Type B pancreatic cell (in vitro differentiated cells): ENCODE measurements at places on chromosomes 2 and 18. TPM values are rescaled to one million over a fixed set of nuclear protein-coding genes. Genes with fewer than 3 reads are reported as not detected.
A peak's percentile ranks its signal among the peaks of the same experiment; 100 is the strongest.

- peak; percentile 80 for DNase-seq
- H3K27ac ChIP-seq: peak overlapping the region; percentile 50
- H3K4me3 ChIP-seq: peak overlapping the region; percentile 91
- H3K27me3 ChIP-seq: peaks cover 57% of the 10 kb centered on the region
- no peaks in the 10 kb centered on the region for H3K36me3 ChIP-seq
- H3K4me1 ChIP-seq: peaks cover 3% of the 10 kb centered on the region
These were observed 483 bp downstream of the OSBPL6 start for GRCh38 chr2:178194600-178195389.

GRCh38 chr2:219169930-219170654 lies at the start of gene SLC23A3:
TSS of gene SLC23A3 (minus strand) at chr2:219170029. CDS start at chr2:219169984, 45 bp downstream.
- H3K27me3 ChIP-seq: no peaks in the 10 kb centered on the region
- H3K4me3 ChIP-seq: no peak within 1 kb of the TSS
- H3K4me1 ChIP-seq: no peaks in the 10 kb centered on the region
- H3K36me3 ChIP-seq: peaks cover 10% of the 10 kb centered on the region

- peaks cover 33% of the 10 kb centered on the region for H3K36me3 ChIP-seq
- H3K4me3 ChIP-seq: no peak overlapping the region
- peaks cover 45% of the 10 kb centered on the region for H3K4me1 ChIP-seq
- no peaks in the 10 kb centered on the region for H3K27me3 ChIP-seq
- DNase-seq: no peak
These were observed 125.0 kb downstream of the SETBP1 start for GRCh38 chr18:44805643-44806042.

GRCh38 chr2:185658750-185659149 lies 79.9 kb upstream of the FSIP2 start:
- no peak overlapping the region for H3K27ac ChIP-seq
- no peak for DNase-seq
- H3K4me3 ChIP-seq: no peak overlapping the region
- no peaks in the 10 kb centered on the region for H3K4me1 ChIP-seq
- no peaks in the 10 kb centered on the region for H3K27me3 ChIP-seq

DNA sequence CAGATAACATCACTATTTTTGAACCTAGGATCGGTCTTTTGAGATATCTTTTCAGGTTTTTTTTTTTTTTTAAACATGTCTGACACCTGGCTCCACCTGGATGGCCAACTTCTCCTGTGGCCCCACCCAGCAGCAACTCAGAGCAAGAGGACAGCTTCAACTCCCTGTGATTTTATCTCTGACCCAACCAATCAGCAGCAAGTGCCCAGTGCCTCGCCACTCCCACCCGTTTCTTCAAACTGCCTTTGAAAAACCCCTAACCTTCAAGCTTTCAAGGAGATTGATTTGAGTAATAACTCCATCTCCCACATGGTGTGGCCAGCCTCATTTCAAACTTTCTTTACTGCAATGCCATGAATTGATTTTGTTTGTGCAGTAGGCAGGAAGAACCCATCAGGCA lies 19.0 kb downstream of the MYO3B start:
- H3K36me3 ChIP-seq: no peaks in the 10 kb centered on the region
- no peak overlapping the region for H3K4me3 ChIP-seq
- no peaks in the 10 kb centered on the region for H3K27me3 ChIP-seq
- DNase-seq: no peak
- peaks cover 4% of the 10 kb centered on the region for H3K4me1 ChIP-seq

DNA sequence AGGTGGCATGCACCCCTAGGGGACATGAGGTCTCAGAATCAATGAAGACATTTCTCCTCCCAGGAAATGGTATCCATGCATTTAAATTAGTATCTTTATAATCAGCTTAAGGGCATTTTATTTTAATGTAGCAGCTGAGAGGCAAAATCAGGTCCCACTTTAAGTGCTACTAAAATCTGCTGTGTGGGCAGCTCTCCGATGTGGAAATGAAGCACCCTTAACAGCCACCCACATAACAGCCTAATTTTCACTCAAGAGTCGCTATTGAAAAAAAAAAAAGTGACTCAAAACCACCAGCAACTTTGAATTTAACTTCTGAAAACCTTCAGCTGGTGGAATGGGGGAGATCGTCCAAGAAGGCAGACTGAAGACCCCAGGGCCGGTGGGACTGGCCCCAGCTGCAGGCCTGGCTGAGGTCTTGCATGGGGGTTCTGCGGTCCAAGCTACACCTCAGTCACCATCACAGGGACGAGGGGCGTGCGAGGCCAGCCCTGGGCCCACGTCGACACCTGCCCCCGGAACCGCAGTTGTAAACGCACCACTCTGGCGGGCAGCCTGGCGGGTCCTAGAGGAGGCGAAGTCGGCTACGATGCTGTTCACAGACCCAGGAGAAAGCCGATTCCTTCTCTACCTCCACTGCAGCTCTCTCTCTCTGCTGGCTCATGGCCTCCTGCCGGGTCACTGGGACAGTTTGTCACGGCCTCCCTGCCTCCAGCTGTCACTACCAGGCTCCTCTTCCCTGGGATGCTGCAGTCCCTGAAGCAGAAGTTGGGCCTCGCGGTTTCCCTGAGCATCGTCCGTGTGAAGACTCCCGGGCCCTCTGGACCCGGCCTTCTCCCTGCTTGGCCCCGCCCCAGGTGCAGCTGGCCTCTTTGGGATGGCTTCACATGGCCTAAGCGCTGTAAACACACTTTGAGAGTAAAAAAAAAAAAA lies 111.9 kb downstream of the KCNF1 start:
- peak; percentile 58 for DNase-seq
- H3K4me3 ChIP-seq: no peak overlapping the region
- peaks cover 33% of the 10 kb centered on the region for H3K4me1 ChIP-seq
- no peaks in the 10 kb centered on the region for H3K36me3 ChIP-seq

- no peaks in the 10 kb centered on the region for H3K36me3 ChIP-seq
- DNase-seq: no peak
- no peak overlapping the region for H3K4me3 ChIP-seq
- H3K4me1 ChIP-seq: no peaks in the 10 kb centered on the region
- H3K27me3 ChIP-seq: no peaks in the 10 kb centered on the region
- H3K27ac ChIP-seq: no peak overlapping the region
These were observed 242.7 kb downstream of the CNTNAP5 start for GRCh38 chr2:124267794-124268193.

- H3K4me3 ChIP-seq: no peak overlapping the region
- peaks cover 3% of the 10 kb centered on the region for H3K4me1 ChIP-seq
- no peaks in the 10 kb centered on the region for H3K27me3 ChIP-seq
- no peak for DNase-seq
- H3K27ac ChIP-seq: no peak overlapping the region
These were observed 34.8 kb upstream of the MMADHC start for GRCh38 chr2:149622343-149622742.

PLB1 gene
- 1.9 and 3.4 TPM in 2 replicates for total RNA-seq

GRCh38 chr2:46855805-46856204 lies 59.8 kb downstream of the MCFD2 start:
- peaks cover 16% of the 10 kb centered on the region for H3K4me1 ChIP-seq
- DNase-seq: no peak
- no peaks in the 10 kb centered on the region for H3K36me3 ChIP-seq
- H3K27me3 ChIP-seq: no peaks in the 10 kb centered on the region
- no peak overlapping the region for H3K27ac ChIP-seq

GRCh38 chr2:152134488-152135280 lies 35.8 kb upstream of the CACNB4 start:
- DNase-seq: no peak
- H3K27me3 ChIP-seq: no peaks in the 10 kb centered on the region
- H3K4me3 ChIP-seq: no peak overlapping the region
- peaks cover 16% of the 10 kb centered on the region for H3K36me3 ChIP-seq
- peaks cover 6% of the 10 kb centered on the region for H3K4me1 ChIP-seq

DNA sequence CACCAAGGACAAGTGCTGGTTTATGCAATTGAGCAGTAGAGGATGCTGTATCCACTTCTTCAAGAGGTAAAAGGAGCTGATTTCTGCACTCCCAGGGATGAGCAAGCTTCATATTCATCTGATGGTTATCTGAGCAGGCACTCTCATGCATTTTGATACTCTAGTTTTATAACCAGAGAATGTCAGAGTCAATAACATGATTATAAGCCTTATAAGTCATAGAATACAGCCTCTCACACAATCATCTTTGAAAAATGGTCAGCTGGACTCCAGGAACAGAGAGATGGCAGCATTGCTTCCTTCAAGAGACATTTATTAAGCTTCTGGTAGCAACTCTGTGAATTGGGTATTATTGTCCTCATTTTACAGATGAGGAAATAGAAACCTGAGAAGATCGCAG lies 167.1 kb downstream of the SLC8A1 start:
- H3K4me3 ChIP-seq: no peak overlapping the region
- no peak for DNase-seq
- no peaks in the 10 kb centered on the region for H3K27me3 ChIP-seq
- peaks cover 3% of the 10 kb centered on the region for H3K36me3 ChIP-seq
- no peak overlapping the region for H3K27ac ChIP-seq
- peaks cover 42% of the 10 kb centered on the region for H3K4me1 ChIP-seq

AQP12B gene
- 0.10 and 0.43 TPM in 2 replicates for total RNA-seq

PSMG2 gene
- total RNA-seq: 57.8 and 59.0 TPM in 2 replicates

DNA sequence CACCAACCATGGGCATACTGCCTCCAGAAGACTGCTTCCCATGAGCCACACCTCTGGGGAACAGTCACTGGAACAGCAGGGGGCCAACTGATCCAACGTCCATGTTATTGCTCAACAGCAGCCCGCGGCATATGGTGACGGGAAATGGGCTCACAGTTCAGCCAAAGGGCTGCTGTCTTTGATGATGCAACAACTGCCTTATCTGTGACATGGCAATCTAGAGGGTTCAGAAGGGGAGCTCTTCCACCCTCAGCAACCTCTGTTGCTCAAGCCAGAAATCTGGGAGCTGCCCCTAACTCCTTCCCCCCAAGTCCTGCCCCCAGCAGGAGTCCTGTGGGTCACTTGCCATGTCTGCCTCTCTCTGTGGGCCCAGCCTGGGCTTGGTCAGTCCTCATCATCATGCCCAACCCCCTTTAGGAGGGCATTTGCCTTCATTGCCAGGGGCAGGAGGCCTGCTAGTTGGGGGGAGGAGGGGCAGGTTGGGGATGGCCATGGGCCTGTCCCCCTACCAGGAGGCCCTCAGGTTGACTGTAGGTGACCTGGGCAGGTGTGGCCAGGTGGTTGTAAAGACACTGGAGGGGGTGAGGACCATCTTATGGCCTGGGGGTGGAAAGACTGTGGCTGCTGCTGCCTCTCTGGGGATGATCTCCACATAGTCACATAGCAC lies 212.9 kb downstream of the CYP26B1 start:
- H3K4me1 ChIP-seq: peaks cover 10% of the 10 kb centered on the region
- DNase-seq: peak; percentile 55
- no peak overlapping the region for H3K4me3 ChIP-seq

MC2R gene
- total RNA-seq: not detected in 2 replicates

DNA sequence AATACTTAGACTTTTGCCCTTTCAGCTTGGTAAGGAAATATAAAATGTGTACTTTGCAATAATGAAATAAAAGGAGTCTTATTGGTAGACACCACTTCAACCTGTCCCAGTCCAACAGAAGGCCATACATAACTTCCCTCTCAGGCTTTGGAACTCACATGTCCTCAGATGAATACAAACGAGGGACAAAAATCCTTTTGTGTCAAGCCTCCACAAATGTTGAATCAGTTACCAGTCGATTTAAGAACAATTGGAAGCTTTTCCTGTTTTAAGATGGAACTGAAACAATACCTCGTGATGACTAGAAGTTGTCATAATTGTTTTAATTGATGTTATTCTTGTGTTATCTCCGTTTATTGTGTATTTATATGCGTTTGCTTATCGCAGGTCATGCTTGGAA lies 385.1 kb upstream of the POU3F3 start:
- H3K4me3 ChIP-seq: no peak overlapping the region
- H3K27ac ChIP-seq: no peak overlapping the region
- H3K27me3 ChIP-seq: peaks cover 2% of the 10 kb centered on the region
- H3K4me1 ChIP-seq: no peaks in the 10 kb centered on the region

SERPINB7 gene
- total RNA-seq: 15.2 and 78.2 TPM in 2 replicates

GRCh38 chr18:32899819-32900218 lies 127.0 kb upstream of the KLHL14 start:
- DNase-seq: no peak
- no peak overlapping the region for H3K4me3 ChIP-seq
- no peaks in the 10 kb centered on the region for H3K27me3 ChIP-seq
- no peak overlapping the region for H3K27ac ChIP-seq
- H3K4me1 ChIP-seq: no peaks in the 10 kb centered on the region
